ENCODE measurements at places on chromosomes 3 and 15.

GRCh38 chr15:52191207-52191606 is at the start of gene GNB5:
Gene GNB5 (minus strand): TSS chr15:52191392. CDS start chr15:52184676, 6,716 bp downstream.
- no peak for DNase-seq

- no peak for DNase-seq
Observed at GRCh38 chr3:143201870-143202752, 82.5 kb downstream of the CHST2 start.

- no peak for DNase-seq
Observed at GRCh38 chr3:155079746-155080487, at the start of gene MME. Gene MME (plus strand): TSS chr3:155080319. CDS start chr3:155084168, 3,849 bp downstream.

- no peak for DNase-seq
Observed at GRCh38 chr15:70525551-70525950, 237.8 kb downstream of the UACA start.

DNA sequence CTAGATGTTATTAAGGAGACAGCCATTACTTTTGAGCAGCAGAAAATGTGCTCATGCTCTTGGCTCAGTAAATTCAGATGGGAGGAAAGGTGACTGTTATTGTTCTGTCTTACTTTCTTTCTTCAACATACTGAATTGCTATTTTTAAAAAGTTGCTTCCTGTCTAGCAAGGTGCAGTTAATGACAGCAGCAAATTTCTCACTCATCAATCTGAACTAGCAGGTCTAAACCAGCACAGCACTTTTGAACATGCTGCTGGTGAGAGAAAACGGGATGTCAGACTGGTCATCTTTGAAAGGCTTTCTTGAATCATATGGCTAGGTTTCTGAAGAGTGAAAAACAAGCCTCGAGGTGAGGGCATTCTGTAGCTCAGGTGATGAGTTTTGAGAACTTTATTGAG is 384.7 kb downstream of the MFSD1 start:
- no peak for DNase-seq

GRCh38 chr3:101836652-101837598 is 12.4 kb upstream of the NFKBIZ start:
- DNase-seq: no peak

- no peak for DNase-seq
Observed at GRCh38 chr15:36498916-36499315, 80.5 kb upstream of the CDIN1 start.

Data from hematopoietic multipotent progenitor cell treated with erythropoietin and hydrocortisone succinate and interleukin-3 and kit ligand, for 17 days (in vitro differentiated cells).